ENCODE measurements at places on chromosomes 1 and 21.

- peak; percentile 5 for DNase-seq
Measured at GRCh38 chr1:33295023-33295422, 25.9 kb downstream of the A3GALT2 start.

DNA sequence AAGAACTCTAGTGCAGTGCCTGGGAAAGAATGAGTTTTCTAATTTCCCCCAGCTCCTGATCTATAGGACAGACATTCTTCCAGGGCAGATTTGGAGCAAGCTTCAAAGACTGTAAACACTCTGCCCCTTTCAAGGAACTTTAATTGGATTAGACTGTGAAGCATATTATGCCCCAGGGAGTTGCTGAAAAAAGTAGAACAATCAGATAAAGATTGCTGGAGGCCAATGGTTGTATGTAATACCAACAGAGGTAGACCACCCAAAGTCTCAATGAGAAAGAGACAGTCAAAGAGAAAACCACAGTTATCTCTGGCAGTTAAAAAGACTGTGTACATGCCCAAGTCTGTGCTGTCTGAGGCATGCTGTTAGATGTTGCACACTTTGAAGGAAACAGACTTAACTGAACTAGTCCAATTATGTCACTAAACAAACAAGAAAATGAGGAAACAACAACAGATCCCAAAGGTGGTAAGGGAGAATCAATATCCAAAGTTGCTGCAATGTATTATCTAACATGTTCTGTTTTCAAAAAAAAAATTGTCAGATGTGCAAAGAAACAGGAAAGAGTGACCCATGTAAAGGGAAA lies 24.4 kb downstream of the C4BPA start:
- no peak for DNase-seq

GRCh38 chr1:215166886-215167285 lies 84.3 kb downstream of the KCNK2 start:
- DNase-seq, result no peak

DNA sequence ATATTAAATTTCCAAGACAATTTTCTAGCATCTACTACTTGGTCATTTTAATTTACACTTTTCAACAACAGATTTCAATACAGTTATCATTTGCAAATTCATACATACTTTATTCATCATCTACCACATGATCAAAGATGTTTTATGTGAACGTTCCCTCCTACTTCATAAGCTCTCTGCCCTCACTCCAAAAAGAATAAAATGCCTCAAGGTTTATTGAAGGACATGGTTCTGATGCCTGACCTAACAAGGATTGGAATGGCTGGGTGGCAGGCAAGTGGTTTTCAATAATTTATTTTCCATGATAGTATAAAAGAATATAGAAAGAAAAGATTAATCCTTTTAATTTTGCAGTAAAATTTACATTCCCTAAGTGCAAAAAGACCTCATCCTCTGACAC lies 5.4 kb downstream of the CDKN2C start:
- DNase-seq, result no peak

DNA sequence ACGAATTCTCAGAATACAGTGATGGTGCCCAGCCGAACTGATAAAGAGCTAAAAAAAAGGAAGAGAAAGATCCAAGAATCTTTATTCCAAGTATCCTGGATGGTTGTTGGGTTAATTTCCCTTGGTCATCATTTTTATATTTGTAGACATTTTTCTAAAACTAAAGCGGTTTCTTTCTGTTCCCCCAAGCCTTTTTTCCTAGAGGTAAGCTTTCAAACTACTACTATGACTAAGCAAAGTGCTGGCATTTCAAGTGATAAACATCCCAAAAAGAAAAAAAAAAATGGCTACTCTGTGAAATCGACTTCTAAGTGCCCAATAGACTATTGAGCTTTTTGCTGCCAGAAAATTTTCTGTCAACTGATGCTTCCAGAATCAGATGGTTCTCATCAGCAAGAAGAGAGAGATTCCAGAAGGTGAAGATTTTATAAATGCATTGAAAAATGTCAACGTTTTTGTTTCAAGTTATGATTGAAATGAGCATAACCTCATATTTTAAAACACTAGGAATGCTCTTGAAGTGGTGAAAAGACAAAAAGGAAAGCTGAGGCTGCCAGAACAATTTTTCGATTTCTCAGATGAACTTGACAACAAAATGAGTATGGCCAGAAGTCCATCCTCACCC lies 96.1 kb upstream of the ZC3H11B start:
- DNase-seq, result no peak

GRCh38 chr1:43421976-43422750 lies 31.6 kb downstream of the HYI start:
- no peak for DNase-seq

DNA sequence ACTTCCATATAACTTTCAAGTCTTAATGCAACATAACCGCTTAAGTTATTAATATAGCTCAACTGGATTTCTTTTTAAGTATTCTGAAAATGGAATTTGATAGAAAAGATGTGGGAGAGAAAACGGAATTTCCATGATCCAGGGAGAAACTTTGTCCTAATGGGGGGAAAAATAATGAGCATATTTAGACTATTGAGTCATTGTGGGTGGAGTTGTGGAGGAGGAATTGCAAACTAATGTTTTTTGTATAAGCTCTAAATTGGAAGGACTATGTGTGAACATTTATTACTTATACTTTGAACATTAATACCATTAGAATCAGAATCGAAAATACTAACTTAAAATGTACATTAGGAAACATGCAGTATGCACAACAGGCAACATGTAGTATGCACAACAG lies 159.9 kb upstream of the NEGR1 start:
- DNase-seq, result no peak

DNA sequence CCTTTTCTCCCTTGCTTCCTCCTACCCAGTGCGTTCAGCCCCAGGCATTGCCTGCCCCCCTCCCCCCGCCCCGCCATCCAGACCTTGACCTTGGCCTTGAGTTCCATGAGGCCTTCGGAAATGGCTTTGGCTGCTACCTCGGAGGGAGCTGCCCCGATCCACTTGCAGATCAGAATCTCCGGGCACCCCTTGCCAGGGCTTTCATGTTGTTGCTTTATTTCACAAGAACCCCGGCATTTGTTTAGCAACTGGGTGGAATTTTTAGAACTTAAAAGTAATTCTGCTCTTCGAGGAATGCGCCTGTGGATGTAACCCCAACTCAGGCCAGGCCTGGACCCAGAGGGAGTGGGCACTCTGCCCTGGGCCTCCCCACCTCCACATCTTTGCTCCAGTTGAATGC lies 154.1 kb upstream of the TMEM51 start:
- DNase-seq, result no peak

GRCh38 chr1:118217141-118217838 lies 32.3 kb upstream of the SPAG17 start:
- no peak for DNase-seq

DNA sequence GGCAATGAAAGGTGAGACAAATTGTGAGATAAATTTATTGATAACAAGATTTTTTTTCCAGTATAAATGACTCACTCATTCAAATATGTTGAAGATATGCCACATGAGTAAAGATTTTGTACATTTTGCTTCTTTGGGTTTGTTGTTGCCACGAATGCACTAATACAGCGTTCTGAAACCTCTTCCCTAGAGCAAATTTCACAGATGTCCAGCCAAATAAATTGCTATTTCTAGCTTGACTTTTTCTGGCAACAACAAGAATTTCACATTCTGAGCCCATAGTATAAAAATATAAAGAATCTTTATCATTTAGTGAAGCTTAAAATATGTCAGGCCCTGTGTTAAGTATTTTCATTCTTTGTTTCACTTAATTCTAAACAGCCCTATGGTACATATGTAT lies 114.5 kb upstream of the COL24A1 start:
- DNase-seq, result no peak

GRCh38 chr1:37037690-37038089 lies 3.4 kb upstream of the GRIK3 start:
- no peak for DNase-seq

DNA sequence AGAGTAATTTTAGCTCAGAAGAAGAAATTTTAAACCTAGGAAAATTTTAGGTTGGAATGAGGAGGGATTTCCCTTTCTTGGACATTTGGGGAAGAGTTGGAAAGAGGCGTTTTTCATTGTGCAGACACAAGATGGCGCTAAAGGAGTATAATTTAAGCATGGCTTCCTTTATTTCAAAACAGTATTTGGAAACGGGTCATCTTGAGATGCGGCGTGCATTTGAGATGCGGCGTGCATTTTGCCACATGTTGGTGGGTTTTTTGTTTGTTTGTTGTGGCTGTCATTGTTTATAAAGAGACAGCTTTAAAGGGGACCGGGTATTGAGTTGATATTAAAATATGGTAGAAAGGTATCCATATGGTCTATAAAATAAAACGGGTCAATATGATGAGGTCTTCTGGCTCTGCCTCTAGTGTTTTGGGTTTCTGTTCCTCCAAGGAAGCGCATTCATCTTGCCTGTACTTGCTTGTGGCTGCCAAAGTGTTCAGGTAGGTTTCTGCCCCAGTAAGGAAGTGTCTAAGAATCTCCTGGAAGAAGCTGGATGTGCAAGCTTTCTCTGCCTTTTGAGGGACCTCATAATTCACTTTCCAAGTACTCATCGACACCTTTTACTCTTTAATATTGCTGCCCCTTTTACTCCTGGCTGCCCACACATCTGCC lies 210.3 kb downstream of the SLC35F3 start:
- peak; percentile 65 for DNase-seq

DNA sequence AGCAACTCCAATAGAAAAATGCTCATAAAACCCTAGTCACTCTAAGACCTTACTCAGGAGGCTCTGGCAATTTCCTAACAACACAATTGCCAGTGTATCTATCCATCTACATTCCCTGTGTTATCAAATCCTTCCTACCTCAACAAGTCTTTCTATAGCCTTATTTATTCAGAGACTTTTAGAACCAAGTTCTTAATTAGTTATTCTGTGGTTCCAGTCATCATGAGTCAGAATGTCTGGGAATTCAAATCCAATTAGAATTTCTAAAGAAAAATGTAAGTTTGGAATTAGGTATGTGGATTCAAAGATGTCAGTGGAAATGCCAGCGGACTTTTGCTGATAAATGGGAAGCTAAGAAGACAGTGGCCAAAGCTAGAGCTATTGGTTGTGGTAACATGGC lies 302.6 kb upstream of the C1orf87 start:
- DNase-seq, result no peak

GRCh38 chr1:23244256-23244761 lies 27.0 kb upstream of the HTR1D start:
- peak; percentile 41 for DNase-seq

GRCh38 chr1:93668951-93669350 lies 12.7 kb downstream of the BCAR3 start:
- DNase-seq, result no peak

GRCh38 chr1:193083365-193084088 lies 21.7 kb downstream of the GLRX2 start:
- no peak for DNase-seq

DNA sequence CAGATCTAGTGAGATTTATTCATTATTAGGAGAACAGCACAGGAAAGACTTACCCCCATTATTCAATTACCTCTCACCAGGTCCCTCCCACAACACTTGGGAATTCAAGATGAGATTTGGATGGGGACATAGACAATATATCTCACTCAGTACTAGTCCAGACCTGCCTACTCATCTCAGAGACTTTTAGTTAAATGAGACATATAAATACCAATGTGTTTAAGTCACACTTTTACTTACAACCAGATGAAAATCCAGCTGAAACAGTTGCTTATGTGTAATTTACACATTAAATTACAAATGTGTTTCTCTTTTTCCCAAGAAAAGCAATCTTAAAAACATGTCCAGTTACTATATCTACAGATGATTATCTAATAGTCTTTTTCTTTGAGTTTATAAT lies 1145.6 kb downstream of the KCNT2 start:
- no peak for DNase-seq

DNA sequence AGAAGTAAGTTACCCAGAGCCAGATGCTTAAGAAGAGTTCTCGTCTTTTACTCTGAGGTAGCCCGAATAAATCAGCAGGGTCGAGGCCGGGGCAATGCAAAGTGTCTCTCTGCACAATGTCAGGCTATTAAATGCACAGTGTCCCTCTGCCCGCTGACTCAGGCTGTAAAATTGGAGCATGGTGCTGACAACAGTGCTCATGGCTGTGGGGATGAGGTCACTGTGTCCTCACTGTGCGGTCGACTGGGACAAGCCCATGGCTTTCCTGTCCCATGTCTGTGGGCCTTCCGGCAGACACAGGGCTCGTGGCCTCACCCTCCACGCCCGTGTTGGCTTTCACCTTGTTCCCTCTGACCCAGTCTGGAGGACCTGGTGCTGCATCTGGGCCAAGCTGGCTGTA lies 14.6 kb upstream of the SLC2A1 start:
- no peak for DNase-seq

GRCh38 chr1:64495878-64496277 lies 25.9 kb downstream of the CACHD1 start:
- DNase-seq, result no peak

DNA sequence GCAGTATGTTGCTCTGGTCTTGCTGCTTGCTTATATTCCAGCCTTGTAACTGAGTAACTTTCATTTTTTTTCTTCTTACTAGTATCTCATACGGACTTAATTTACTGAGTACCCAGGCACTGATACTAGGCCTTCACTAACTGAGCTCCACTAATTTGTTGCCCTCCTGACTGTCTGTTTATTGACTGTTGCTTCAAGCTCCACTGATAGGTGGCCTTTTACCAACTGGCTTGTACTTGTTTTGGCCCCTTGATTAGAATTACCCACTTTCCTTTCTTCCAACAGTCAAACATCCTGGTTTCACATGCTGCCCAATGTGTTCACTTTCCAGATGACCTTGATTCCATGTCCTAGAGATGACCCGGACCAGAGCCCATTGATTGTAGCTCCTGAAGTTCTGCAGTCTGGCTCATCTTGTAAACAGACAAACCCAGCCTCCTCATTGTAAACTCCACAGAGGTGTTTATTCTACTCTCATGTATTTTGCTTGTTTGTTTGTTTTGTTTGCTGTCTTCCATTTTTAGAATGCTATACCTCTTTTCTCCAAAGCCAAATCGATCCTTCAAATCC lies 27.7 kb downstream of the RGS1 start:
- no peak for DNase-seq

GRCh38 chr1:25560001-25560400 lies 16.6 kb downstream of the LDLRAP1 start:
- DNase-seq, result peak; percentile 54

DNA sequence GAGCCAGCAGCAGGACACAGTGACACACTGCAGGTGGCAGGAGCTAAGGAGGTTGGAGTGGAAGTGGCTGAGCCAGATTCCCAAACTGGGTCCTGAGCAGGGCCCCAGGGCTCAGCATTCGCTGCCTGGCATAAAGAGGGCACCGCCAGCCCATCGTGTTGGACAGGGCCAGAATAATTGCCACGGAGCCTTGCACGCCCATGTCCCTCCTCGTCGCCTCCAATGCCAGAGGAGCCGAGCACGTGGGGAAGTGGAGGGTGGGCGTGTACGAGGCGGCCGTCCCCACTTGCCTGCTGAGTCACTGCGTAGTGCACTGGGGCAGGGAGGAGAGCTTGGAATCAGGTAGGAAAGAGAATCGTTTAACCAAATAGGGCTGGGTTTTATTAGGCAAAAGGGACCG lies 26.1 kb upstream of the LRRC47 start:
- DNase-seq, result no peak

GRCh38 chr1:53439337-53440207 lies 19.6 kb upstream of the DMRTB1 start:
- no peak for DNase-seq

Data from suppressor macrophage (primary cell).